ENCODE measurements at places on chromosomes 4 and X.

DNA sequence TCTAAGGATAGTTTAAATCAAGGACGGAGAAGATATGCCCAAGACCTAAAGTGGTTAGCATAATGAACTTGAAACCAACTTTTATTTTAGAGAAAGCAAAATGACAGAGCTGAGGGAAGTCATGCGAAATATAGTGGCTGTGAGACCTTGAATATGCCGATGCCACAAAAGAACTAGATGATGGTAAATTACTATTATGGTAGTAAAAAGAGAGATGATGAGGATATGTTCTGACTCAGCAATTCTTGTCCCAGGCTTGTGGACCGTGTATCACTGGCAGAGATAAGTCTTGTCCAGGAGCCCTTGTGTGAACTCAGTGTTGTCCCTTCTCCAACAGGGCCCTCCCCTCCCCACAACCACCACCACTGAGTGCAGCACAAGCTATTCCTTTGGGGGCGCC is 1605.6 kb upstream of the TENM3 start:
- no peak for DNase-seq

GRCh38 chrX:153814591-153815315 is 15.6 kb downstream of the PDZD4 start:
- DNase-seq: no peak

GRCh38 chr4:153530284-153530999 is 64.3 kb downstream of the TMEM131L start:
- no peak for DNase-seq

GRCh38 chr4:123444290-123444731 is 47.7 kb downstream of the SPRY1 start:
- DNase-seq: no peak

- no peak for DNase-seq
Measured at GRCh38 chrX:73977542-73978169, 326.3 kb upstream of the ZCCHC13 start.

DNA sequence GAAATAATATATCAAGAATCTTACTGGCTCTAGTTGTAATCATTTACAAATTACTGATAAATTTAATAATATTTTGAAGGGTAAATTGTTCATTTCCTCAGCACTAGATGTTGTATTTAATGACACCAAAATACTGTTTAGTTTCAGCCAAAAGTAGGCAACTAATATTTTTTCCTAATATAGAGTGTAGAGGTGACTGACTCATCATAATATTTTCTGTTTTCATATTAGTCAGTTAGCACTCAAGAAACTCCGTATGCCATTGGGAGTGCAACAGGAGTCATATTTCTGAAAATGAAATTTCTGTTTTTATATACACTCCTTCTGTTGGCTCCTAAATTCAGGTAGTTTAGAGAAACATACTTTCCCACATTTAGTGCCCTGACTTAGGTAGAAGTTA is 36.6 kb upstream of the PTPN13 start:
- DNase-seq: no peak

DNA sequence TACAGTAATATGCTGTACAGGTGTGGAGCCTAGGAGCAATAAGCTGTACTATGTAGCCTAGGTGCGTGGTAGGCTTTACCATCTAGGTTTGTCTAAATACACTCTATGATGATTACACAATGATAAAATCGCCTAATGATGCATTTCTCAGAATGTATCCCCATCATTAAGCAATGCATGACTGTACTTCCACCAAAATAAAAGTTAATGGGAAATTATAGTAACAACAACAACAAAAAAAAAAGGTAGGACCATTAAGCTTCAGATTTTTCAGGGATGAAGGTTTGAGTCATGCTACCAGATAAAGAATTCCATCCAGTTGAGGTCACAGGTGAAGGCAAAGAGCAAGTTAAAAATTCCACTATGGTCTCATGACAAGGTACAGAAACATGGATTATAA is 68.2 kb downstream of the MAGEA10 start:
- no peak for DNase-seq

DNA sequence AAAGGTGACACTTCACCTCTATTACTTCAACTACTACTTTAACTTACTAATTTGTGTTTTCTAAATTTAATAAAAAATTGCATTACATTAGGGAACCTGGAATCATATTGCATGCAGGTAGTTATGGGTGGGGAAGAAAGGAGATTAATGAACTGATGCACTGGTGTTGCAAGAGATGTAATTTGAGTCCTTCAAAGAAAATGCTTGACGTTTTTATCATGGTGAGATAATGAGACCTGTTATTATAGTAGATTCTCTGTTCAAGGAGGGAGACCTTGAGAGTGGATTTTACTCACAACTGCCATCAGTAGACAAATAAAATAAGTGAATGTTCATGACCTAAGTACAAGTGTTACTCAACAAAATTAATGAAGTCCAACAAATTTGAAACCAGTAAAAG is 26.4 kb upstream of the MED14 start:
- DNase-seq: no peak

DNA sequence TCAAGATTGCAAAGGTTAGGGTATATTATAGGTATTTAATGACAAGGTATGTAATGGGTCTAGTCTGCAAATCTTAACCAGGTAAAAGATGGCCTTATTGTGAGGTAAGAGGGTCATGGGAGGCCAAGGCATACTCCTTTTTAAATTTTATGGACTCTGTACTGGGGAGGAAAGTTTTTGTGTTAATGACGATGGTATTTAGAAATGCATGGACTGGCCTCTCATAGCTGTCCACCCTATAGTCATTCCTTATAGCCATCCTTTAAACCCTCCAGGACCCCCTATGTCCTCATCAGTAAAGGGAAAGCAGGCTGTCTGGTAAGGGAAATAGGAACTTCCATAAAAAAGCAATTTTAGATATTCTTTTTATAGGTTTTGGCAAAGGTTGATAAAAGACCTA is 1.5 kb downstream of the AIMP1 start:
- DNase-seq: no peak

DNA sequence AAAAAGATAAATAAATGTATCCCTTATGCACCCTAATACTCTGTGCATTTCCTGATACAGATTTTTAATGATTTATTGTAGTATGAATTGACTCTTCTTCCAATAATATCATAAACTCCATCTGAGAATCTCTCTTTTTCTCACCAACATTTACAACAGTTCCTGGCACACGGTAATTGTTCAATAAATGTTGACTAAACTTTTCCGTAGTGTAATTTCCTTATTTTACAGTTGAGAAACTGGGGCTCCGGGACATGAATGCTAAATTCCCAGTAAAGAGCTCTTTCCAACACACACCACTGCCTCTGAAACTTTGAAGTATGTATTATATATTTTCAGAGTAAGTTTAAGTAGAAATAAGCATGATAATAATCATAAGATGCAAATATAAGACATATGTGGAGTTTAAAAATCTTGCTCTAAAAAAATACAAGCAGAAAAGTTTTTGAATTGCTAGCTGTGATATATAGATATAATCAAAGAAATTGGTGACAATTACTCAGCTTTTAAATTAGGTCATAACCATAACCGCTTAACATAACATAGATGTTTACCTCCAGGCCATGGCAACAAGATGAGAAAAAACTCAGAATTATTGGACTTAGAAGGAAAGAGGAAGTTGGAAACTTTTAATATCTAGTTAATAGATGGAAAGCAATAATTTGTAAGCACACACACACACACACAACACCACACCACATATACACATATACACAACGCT is 28.2 kb upstream of the ANTXR2 start:
- DNase-seq: no peak

GRCh38 chr4:153019906-153020305 is 83.8 kb downstream of the FHDC1 start:
- no peak for DNase-seq

GRCh38 chr4:181728305-181728966 is 514.8 kb upstream of the TENM3 start:
- no peak for DNase-seq

- DNase-seq: no peak
Measured at GRCh38 chrX:133215747-133216146, 2.4 kb downstream of the TFDP3 start.

DNA sequence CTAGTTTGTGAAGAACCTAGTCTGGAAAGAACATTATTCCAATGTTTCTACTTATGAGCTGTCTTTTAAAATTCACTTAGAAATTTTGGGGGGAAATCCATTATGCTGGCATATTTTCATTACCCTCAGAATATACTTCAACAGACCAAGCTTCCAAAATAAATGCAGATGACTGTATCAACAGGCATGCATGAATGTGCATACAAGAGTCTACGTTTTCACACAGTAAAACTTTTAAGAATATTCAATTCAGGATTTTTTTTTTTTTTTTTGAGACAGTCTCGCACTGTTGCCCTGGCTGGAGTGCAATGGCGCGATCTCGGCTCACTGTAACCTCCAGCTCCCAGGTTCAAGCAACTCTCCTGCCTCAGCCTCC is 49.7 kb downstream of the ABCG2 start:
- DNase-seq: no peak

DNA sequence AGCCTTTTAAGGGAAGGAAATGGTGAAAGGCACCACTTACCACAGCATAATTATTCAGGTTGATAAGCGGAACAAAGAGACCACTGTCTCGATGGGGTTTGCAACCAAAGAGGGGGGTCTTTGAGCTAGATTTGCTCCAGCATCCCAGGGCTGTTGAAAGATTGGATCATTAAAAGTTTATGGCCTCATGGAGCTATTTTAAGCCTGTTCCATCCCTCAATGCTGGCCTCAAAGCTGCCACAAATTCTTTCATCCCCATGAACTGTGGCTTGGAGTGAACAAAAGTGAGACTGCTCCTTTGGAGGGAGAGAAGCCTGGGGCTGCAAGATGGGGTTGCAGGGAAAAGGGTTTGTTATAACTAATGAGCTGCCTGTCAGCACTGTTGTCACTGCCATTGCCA is 209.8 kb downstream of the RTL9 start:
- no peak for DNase-seq

DNA sequence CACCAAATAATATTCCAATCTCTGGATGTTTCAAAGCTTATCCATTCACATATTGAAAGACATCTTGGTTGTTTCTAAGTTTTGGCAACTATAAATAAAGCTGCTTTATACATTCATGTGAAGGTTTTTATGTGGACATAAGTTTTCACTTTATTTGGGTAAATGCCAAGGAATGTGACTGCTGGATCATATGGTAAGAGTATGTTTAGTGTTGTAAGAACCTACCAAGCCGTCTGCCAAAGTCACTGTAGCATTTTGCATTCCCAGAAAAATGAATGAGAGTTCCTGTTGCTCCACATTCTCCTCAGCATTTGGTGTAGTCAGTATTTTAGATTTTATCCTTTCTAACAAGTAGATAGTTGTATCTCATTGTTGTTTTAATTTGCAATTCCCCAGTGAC is 1047.7 kb downstream of the C4orf33 start:
- no peak for DNase-seq

GRCh38 chr4:62126064-62126732 is 926.1 kb downstream of the ADGRL3 start:
- no peak for DNase-seq

DNA sequence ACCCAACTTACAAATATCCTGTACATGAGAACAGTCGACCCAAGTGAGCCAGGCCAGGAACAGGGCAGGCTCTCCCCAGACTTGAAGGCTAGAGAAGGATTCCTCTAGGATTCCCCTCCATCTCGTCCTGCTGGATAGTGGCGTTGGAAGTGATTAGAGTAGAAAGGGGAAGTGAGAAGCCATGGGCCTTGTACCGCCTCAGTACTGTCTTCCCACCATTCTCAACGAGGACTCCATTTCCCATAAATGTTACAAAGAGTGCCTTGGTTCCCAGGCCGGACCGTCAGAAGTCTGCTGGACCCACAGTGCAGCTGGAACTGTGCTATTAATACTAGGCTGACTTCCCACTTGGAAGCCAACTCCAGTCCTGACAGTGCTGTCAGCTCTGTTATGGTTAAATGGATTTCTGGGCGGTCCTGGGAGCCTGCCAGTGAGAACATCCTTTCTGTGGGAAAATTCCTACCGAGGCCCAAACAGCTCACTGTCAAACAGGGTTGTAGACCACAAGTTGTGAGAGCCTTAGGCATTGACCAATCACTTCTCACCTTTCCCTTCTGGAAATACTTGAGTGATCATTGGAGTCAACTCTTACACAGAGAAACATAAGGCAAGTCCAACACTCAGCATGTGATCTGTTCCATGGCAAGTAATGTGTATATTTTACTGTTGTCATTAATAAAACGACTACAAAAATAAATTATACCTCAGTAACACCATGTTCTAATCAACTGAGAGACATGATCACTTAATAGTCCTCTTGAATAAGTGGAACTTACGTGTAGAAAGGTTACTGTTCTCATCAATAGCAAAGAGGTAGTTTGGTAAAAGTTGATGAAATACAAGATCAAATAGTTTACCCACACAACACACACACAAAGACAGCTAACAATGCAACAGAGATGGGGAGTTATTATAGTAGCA is 58.4 kb downstream of the AMELX start:
- DNase-seq: no peak

GRCh38 chrX:22105231-22105630 is 73.1 kb downstream of the PHEX start:
- no peak for DNase-seq

- DNase-seq: no peak
Measured at GRCh38 chrX:73647632-73648322, 84.8 kb downstream of the CHIC1 start.

DNA sequence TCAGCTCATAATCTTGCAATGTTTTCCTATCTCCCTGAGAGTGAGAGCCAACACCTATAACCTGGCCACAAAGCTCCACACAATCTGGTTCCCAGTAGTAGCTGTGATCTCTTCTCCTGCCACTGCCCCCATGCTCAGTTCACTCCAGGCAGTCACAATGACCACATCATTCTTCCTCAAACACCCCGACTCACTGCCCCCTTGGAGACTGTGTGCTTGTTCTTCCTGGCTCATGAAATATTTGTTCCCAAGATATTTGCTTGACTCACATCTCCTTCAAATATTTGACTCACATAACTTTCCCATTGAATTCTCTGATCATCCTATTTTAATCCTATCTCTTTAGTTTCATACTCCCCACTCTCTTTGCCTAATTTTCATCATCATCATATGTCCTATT is 173.7 kb downstream of the AREG start:
- DNase-seq: no peak

DNA sequence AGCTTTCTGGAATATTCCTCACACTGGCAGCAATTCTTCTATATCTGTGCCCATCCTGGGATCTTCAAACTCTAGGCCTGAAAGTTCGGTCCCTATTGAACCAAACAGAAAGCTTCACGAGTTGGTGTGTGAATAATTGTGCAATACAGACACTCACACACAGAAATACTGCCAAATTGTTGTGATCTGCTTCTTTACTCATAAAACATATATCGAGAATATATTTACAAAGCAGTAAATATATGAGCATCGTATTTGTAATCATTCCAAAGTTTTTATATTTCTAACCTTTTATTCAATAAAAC is 56.6 kb upstream of the BEX4 start:
- no peak for DNase-seq

DNA sequence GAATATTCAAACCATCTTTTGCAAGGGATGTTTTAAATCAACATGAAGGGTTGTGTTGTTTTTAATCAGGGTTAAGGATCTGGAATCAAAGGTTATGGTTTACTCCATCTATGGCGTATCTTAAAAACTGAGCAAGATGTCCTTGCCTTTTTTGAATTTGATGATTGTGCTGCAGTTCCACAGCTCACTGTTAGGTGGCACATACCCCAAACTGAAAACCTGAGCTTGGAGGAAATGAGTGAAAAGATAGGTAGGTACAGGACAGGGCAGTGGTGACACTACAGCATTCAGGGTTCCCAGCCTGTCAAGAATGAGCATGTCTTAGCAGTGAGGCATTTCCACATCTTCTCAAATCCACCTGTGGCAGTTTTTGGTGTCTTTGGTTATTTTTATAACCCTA is 13.1 kb upstream of the EOLA1 start:
- DNase-seq: no peak
